ENCODE measurements at places on chromosomes 7 and 10.

GRCh38 chr7:119630406-119630969 lies 642.5 kb upstream of the KCND2 start:
- no peak for DNase-seq

- DNase-seq = no peak
These were observed 43.1 kb upstream of the CTTNBP2 start for GRCh38 chr7:117916309-117916708.

- DNase-seq = no peak
These were observed 88.2 kb upstream of the EGR2 start for GRCh38 chr10:62904281-62904875.

- no peak for DNase-seq
These were observed 78.4 kb downstream of the NXPH1 start for GRCh38 chr7:8511855-8512254.

GRCh38 chr10:133403784-133404183 lies 9.8 kb downstream of the MTG1 start:
- DNase-seq = no peak

DNA sequence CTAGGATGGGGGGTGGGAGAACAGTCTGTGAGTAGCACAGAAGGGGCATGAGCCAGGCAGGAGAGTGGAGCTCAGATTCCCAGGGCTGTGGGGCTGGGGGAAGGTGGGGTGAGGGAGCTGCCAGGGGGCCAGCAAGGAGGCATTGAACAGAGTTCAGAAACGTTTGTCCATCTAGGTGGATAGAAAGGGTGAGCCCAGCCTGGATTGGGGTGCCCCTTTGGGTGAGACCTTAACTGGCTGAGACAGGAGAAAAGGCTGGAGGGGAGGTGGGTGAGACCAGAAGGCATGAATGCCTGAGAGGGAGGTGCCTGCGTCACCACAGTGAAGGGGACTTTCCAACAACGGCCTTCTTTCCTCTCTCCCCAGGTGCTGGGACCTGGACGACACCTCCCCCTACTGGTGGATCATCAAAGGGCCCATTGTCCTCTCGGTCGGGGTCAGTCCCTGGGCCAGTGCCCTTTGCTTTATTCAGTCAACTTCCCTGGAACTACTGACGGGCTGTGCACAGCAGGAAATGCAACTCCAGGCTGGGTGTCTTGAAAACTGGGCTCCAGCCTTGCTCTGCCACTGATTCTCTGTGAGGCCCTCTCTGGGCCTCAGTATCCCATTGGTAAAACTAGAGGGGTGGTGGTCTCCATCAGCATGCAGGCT lies 11.0 kb downstream of the GHRHR start:
- DNase-seq = peak; percentile 22

- DNase-seq = no peak
These were observed 186.2 kb upstream of the PRKCQ start for GRCh38 chr10:6766131-6766801.

DNA sequence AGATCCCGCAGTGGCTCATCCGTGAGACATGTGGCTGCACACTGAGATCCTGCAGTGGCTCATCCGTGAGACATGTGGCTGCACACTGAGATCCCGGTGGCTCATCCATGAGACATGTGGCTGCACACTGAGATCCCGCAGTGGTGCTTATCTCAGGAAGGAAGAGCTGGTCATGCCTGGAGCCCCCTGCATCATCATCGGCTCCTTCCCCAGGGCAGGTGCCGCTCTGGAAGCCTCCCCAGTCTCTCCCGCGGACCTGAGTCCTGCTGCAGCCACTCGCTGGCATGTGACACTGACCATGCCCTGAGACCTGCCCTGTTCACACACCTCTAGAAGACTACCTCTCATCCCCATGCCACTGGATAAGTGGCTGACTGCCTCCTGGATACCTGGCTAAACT lies 181.3 kb downstream of the PTPRN2 start:
- no peak for DNase-seq

DNA sequence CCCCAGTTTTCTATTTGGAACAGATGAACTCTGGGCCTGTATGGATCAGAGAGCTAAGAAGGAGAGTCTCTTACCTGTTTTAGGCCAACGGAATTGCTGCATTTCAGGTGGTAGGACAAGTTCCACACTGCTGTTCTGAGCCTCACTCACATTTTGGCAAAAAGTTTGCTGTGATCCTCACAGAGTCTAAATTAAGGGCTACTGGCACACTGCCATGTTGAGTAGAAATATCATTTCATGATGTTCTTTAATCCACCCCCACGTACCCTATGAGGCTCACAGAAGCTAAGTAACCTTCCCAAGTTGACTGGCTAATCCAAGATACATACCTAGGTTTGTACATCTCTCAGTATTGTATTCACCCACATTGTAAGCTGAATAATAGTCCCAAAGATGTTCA lies 447.2 kb downstream of the INHBA start:
- no peak for DNase-seq

- DNase-seq = no peak
These were observed 182.9 kb downstream of the HTR7 start for GRCh38 chr10:90674928-90675327.

- DNase-seq = no peak
These were observed 395.9 kb downstream of the SORCS3 start for GRCh38 chr10:105037022-105037421.

- no peak for DNase-seq
These were observed 199.3 kb upstream of the MDFIC start for GRCh38 chr7:114722562-114722961.

- DNase-seq = no peak
These were observed 112.2 kb upstream of the HGF start for GRCh38 chr7:81882086-81882485.

DNA sequence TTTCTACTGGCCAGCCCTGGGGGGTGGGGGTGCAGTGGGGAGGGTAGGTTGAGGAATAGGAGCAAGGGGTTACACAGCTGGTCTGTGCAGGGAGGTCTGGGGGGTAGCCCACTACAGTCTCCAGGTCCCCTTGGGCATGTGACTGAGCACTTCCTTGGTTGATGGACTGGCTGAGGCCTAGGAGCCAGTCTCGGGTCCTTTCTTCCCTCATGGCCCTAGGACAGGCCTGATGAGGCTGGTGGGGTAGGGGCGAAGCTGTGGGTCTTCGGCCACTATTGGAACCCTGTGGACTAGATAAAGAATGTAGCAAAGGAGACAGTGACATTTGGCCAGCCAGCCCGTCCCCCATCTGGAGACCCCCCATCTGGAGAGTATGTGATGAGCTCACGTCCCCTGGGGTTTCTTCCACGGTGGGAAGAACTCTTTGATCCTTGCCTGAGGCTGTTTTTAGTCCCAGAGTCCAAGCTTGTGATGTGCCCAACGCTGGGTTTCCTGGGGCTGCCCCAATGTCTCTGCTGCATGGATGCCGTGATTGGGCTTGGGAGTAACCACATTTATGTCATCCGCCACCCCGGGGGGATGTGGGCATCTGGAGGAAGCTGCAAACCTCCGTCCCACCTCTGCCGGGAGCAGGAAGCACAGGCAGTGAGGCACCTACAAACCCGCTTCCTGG lies 20.7 kb downstream of the FAM241B start:
- no peak for DNase-seq

DNA sequence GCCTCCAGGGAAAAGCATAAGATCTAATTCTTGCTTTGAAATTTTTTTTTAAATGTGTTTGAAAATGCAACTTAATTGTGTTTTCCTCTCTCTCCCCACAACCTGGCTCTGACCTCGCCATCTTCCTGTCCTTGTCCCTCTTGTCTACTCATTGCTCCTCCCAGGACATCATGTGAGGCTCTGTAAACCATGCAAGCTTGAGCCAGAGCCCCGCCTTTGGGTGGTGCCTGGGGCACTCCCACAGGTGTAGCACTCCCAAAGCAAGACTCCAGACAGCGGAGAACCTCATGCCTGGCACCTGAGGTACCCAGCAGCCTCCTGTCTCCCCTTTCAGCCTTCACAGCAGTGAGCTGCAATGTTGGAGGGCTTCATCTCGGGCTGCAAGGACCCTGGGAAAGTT lies 9.8 kb upstream of the CDHR1 start:
- no peak for DNase-seq

DNA sequence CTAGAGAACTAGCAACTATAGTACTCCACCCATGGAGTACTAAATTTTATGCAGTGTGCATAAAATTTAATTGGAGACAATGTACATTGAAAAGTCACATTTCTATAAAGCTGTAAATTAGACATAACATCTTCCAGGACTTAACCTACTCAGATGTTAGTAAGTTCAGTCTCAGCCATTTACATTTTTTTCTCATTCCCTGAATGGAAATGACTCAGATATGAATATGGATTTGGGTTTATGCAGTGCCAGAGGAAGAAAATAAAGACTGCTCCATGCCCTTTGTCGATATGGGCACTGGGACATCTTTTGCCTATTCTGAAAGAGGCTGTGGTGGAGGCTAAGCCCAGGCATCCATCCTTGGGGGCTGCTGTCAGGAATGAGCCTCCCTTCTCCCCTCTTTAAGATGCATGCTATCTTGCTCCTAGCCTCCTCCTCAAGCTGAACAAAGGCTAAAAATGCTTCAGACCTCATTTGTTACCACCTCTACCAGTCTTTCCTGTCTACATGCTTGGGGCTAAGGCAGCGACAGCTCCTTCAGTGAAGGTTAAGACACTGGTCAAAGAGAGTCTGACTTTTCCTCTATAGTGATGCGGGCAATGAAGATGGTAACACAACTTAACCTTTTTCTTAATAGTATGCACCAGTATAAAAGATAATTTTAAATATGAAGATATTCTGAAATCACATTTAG lies 486.8 kb upstream of the ANKRD30A start:
- DNase-seq = no peak

GRCh38 chr7:37320140-37320847 lies 128.4 kb downstream of the ELMO1 start:
- no peak for DNase-seq

DNA sequence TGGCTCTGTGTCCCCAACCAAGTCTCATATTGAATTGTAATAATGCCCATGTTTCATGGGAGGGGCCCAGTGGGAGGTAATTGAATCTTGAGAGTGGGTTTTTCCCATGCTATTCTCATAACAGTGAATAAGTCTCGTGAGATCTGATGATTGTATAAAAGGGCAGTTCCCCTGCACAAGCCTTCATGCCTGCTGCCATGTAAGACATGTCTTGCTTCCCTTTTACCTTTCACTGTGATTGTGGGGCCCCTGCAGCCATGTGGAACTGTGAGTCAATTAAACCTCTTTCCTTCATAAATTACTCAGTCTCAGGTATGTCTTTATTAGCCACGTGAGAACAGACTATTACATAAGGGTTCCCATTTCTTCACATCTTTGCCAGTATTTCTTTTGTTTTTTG lies 97.1 kb upstream of the CPXM2 start:
- no peak for DNase-seq

GRCh38 chr7:125119559-125120115 lies 190.0 kb upstream of the POT1 start:
- no peak for DNase-seq

GRCh38 chr10:43043342-43043772 lies 33.5 kb upstream of the RET start:
- DNase-seq = no peak

- no peak for DNase-seq
These were observed 38.8 kb downstream of the SND1 start for GRCh38 chr7:127690806-127691205.

DNA sequence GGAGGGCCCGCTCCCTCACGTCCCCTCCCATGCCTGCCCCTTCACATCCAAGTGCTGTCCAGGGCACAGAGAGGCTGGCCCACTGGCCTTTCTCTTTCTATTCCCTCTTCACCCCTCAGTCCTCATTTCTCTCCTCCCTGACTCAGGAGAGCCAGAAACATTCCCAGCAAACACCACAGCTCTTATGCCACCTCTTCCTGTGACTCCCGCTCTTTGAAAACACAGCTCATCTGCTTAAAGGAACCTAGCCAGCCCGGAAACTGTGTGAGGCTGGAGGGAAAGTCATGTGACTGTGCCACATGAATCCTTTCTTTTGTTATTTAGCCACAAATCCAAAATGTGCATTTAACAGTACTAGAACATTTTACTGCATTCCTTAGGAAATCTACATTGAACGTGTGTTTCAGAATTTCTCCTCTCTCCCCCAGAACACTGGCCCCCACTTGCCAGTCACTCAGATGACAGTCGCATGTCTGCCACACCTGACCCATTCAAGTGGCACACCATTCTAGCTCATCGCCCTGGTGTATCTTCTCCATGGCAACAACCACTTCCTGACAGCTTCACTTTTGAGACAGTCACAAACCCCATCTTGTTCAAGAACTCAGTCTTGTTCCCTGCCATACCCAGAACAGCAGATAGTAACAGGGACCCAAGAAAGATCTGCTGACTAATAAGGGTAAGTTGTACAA lies 42.8 kb downstream of the GRB10 start:
- DNase-seq = peak; percentile 67

- DNase-seq = peak; percentile 36
These were observed 2.7 kb downstream of the AOC1 start for GRCh38 chr7:150855046-150855445.

DNA sequence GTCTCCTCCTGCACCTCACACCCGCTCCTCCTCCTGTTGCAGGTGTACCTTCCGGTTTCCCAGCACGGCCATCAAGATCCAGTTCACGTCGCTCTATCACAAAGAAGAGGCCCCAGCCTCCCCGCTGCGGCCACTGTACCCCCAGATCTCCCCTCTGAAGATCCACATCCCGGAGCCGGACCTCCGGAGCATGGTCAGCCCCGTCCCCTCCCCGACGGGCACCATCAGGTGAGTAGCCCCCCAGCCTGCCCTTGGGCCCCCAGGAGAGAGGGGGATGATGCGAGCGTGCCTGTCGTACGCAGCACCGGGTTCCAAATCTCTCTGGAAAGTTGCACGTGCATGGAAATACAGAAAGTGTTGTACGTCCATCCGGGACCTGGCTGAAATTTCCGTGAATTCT lies 34.6 kb upstream of the AP5Z1 start:
- no peak for DNase-seq

DNA sequence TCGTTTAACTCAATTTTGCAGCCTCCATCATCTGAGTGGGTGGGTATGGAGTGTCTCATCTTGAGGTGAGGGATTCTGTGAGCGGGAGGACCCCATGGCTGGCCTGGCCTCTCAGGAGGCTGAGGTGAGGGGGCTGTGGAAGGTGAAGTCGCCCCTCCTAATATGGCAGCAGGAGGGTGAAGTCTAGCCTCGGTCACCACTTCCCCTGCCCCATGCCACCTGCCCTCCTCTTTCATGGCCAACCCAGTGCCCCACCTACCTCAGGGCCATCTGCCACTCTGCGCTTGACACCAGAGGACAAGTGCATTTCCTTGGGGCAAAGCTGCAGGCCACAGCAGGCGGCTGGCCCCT lies 8.7 kb downstream of the RASGEF1A start:
- DNase-seq = no peak

GRCh38 chr7:99267481-99267840 lies 5.2 kb upstream of the MYH16 start:
- no peak for DNase-seq

DNA sequence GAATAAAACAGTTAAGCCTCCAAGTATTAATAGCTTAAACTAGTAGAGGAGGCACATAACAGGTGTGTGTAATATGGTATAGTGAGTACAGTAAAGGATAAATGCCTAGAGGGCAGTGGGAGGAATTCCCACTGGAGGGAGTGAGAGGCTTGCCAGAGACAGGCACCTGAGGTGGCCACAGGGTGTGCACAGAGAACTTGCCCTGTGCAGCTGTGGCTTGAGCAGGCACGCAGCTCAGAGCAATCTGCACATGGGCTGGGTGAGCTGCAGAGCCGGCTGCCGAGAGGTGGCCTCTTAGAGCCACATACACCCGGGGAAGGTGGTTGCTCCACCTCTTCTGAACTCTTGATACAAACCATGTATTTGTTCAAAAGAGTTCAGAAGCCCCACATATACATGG lies 237.1 kb downstream of the COBL start:
- no peak for DNase-seq

Measured in stimulated activated effector memory CD8-positive, alpha-beta T cell treated with anti-CD3 and anti-CD28 coated beads, Interleukin-12 subunit alpha, Interleukin-12 subunit beta, amount 100 ng/mL, for 72 hours (primary cell).